ENCODE measurements at places on chromosomes 7 and 10. TPM values are rescaled to one million over a fixed set of nuclear protein-coding genes. Genes with fewer than 3 reads are reported as not detected.

DNA sequence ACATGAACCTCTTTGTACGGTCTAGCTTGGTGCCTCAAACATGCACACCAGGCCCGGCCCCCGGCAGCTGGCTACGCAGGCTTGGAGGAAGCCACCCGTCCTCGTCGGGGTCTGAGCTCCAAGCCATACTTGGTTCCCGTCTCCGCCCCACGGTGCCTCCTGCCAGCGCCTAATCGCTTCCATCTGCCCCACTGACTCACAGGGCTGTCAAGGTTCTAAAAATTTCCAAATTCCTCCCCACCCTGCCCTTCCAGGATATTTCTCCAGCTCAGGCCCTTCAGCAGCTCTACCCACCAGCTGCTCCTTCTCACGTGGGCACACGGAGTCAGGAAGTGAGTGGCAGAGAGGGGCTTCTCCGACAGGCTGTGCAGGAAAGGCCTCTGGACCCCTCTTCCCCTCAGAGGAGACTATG is 38.8 kb downstream of the TMEM270 start:
- peak; percentile 89 for DNase-seq

DNA sequence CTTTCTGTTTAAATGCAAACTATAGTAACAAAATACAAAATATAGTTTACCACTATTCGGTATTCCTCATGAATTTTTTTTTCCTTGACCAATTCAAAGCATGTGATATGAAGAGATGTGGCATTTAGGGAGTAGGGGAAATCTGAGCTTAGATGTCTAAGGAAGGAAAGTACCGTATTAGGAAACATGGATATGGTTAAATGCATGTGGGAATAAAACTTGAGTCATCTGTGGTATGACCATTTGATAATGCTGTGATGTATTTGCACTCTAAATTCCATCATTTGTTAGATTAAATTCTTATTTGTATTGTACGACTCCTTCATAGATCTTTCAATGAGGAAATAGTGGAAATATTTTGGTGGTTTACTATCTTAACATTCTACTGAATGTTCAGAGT is 19.7 kb downstream of the AHR start:
- DNase-seq: no peak

DNA sequence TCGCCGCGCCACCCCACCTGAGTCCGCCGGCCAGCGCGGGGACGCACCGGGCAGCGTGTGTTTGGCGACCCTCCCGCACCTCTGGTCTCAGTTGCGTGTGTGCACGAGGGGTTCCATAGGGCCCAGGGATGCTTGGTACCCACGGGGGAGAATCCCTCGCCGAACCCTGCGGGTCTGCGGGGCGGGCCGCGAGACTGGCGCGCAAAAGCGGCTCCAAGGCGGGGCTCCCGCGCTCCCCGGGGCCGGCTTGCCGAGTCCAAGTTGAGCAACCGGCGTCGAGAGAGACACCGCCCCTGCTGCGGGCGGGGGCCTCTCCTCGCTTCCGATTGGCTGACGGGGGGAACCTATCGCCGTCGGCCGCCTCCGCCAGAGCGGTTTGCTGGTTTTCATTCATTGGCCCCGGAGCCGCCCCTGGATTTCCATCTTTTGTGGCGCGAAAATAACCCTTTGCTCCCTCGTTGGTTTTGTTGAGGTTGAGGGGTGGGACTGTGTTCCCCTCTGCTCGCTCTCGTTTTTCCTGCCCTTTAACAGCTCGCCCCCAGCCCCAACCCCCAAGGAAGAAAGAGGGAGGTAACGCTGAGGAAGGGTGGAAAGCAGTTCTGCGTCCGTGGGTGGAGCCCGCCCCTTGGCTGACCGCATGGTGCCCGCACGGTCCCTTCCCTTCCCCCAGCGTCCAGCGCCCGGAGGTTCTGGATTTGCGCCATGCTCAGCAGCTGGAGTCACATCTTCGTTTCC is 4.0 kb upstream of the IGF2BP3 start:
- DNase-seq: peak; percentile 92

DNA sequence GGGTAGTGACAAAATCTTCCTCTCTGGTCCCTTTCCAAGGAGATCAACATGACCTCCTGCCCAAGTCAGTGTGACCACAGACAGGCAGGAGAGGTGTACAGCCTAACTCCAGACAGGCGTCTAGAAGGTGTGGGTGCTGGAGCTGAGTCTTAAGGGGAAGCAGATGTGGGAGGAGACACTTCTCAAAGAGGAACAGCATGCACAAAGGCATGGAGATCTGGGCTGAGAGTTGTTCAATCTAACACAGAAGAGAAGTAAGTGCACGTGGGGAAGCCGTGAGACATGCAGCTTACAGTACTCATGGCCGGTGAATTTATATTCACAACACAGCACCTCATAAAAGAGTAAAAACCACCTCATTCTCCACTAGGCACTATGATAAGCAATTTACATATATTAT is 23.8 kb upstream of the GSDME start:
- DNase-seq: no peak

MYPN gene
- total RNA-seq: 65.0 TPM

DNA sequence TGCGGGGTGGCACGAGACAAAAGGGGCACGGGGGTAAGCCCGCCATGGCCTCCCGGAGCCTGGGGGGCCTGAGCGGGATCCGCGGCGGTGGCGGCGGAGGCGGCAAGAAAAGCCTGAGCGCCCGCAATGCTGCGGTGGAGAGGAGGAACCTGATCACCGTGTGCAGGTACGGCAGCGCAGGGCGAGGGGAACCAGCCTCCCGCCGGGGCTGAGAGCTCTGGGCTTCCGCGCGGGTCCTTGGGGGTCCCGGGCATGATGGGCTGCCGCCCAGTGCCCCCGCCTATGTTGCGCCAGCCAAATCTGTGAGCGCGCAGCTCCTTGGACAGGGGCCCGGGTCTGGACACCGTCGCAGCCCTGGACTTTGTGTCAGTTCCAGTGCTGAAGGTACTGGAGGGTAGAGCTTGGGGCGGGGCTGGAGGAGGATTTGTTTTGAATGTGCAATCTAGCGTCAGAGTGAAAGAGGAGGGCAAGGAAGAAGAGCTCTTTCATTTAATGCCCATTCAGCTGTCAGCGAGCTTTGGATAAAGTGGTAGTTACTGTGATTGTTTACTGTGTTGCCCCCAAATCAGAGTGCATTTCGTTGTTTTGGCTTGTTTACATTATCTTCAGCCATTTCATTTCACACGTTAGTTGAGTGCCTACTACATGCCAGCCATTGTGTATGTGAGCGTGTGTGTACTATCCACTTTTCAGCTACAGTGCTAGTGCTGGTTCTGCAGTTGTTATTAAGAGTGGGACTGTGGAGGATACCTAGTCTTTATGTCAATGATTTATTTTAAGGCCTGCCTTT is 777 bp downstream of the RUNDC3B start:
- DNase-seq: no peak

STEAP4 gene
- not detected for total RNA-seq

DNA sequence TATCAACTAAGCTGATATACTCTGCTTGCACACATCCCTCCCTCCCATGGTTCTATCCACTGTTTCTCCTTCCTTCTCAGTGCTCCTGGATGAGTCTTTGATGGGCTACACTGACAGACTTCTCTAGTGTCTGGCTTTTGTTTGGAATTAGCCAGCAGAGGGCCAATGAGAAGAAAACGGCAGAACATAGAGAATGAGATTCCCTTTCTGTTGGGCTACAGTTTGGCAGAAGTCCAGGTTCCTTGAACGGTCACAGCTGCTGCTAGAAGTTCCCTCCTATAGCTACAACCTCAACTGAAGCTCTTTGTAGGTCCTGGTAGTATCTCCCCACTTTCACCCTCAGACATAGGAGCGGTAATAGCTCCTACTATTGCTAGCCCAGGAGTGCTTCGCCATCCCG is 251.1 kb upstream of the LRRN3 start:
- no peak for DNase-seq

DNA sequence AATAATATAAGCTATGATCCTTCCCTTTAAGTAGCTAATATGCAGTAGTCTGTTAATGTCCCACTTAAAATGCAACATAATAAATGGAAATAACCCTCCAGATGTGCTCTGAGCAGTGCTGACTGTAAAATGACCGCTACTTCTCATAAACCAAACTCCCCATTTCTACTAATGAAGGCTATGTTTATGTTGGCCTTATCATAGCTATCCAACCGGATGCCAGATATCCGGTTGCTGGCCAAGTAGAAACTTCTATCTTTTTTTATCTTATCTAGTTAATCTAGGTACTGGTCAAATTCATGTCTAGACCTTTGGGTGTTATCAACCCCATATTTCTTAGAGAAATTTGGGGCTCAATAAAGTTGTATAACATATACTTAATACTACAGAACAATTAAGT is 56.6 kb downstream of the CHRM2 start:
- DNase-seq: no peak

ADAM12 gene
- total RNA-seq: 7.1 TPM

GDF2 gene
- not detected for total RNA-seq

DNA sequence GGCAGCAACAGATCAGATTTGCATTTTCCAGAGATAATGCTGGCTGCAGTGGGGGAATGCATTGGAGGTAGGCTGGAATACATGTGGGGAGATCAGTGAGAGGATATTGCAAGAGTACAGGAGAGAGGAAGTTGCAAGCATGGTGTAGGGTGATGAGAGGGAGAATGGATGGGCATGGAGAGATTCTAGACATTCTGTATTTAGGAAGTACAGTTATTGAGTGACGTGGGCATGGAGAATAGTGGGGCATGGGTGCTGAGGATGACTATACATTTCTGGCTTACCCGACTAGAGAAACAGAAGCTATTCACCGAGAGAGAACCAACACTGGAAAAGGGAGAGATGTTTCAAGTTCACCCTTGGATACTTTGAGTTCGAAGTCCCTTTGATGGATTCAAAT is 116.9 kb upstream of the SVIL start:
- DNase-seq: no peak

DNA sequence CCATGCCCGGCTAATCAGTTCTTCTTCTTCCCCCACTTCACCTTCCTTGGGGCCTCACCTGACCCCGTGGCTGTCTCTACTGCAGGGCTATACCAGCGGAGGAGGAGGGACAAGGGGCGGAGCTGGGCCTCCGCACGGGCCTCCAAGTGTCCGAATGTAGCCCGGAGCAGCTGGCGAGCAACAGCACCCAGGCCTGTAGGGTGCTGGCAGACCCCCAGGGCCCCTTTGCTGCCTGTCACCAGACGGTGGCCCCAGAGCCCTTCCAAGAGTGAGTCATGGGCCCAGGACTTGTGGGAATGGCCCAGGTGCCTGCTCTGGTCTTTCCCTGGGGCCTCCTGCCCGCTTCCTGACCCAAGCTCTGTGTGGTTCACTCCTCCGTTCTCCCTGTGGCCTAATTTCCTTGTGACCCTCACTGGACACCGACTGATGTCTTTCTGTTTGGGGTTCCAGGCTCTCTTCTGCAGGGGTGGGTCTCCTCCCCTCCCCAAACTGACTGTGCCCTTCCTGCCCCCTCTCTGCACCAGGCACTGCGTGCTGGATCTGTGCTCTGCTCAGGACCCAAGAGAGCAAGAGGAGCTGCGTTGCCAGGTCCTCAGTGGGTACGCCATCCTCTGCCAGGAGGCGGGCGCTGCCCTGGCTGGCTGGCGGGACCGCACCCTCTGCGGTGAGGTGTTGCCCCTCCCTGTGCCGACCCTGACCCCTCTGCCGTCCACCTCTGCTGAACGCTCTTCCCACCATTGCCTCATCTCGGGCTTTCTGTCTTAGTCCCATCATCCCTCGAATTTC is 35.2 kb downstream of the EPHB4 start:
- DNase-seq: no peak

DNA sequence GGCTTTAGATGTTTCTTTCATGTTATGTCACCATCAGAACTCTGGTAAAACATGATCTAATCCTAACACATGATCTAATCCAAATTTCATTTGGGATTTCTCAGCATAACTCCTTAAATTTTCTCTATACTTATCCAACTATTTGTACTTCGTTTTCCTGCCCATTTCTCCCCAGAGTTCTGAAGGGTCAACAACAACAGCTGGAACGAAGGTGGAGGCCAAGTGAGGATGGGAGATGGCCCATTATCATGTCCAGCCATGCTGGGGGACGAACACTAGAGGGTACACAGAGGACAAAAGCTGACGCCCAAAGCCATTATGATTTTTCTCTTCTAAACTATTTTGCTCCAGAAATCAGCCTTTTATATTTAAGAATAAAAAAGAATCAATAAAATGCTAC is 185.4 kb downstream of the DOCK4 start:
- DNase-seq: no peak

JCAD gene
- total RNA-seq: 36.9 TPM

DNA sequence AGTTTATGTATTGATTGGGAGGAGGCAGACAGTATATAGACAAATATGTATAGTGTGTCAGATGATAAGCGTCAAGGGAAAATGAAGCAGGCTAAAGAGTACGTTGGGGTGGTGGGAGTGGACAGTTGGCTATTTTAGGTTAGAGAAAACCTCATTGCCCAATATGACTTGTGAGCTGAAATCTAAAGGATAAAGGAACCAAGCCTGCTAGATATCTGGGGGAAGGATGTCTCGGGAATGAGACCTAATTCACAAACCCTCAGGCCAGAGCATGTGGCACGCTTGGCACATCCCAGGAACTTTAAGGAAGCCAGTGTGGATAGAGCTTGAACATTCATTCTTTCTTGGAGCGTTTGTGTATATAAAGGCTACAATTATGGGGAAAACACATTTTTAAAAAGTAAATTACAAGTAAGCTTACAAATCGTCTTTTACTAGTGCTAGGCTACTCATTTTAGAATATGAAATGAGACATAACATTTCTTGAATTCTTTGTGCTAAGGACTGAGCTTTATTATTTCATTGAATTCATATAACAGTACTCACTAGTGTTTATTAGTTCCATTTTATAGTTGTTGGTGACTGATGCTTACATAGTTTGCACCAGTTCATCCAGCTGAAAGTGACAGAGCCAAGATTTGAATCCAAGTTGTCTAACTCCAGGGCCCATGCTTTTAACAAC is 9.7 kb downstream of the FHIP2A start:
- DNase-seq: peak; percentile 12

DNA sequence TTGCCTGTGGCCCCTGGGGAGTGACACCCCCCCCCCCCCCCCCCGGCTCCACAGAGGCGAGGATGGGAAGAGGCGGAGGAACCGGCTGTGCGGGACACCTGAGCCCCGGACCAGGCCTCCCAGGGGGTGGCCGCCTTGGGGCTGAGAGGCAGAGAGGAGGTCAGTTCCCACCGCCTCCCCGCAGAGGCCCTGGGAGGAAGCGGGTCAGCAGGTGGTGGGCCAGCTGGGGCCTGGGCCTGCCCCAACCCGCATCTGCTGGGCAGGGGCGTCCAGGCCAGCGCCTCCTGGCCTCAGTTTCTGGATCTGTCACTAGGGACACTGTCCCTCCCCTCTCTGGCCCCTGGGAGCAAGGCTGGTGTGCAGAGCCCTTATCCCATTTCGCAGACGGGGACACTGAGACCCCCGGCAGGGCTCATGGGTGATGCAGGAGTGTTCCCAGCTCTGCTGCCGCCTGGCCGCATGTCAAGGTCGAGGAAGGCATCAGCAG is 14.6 kb upstream of the LFNG start:
- DNase-seq: no peak

SLC13A1 gene
- total RNA-seq: not detected

- no peak for DNase-seq
Observed at GRCh38 chr7:34191162-34191561, 285.8 kb downstream of the BMPER start.

- DNase-seq: no peak
Observed at GRCh38 chr7:136336932-136337331, 359.8 kb upstream of the MTPN start.

All from HFFc6 (cell line).